ENCODE measurements at places on chromosomes 6 and 20.
A peak's percentile ranks its signal among the peaks of the same experiment; 100 is the strongest.

DNA sequence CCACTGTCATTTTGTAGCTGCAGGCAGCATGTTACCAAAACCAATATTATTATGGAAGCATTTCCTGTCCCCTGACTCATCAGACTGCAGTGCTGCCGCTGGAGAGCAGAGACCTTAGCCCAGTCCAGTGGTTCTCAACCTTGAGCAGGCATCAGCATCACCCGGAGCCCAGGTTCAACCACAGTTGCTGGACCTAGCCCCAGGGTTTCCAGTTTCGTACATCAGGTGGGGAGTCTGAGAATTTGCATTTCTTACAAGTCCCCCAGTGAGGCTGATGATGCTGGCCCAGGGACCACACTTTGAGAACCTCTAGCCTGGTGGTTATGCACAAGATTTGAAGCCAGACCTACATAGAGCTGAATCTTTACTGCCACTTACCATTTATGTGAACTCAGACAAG is 47.3 kb downstream of the LY86 start:
- DNase-seq: no peak

GRCh38 chr6:5334341-5334740 is 73.0 kb downstream of the FARS2 start:
- DNase-seq: no peak

DNA sequence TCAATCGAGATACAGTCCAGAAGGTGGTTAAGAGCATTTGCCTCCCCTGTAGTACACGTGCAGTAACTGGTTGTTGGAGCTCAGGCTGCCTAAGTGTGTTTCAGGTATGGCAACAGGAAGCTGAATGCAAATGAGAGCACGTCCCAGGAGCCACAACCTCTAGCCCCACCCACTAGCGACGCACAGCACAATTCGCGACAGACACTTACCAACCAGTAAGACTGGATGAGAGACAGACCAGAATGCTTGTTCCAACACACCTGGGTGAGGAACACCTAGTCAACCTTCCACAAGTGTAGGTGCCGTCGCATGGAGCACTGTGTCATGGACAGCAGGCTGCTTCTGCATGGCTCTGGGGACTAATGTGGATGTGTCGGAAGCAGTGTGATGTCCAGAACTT is 7.2 kb upstream of the SERPINB1 start:
- peak; percentile 44 for DNase-seq

DNA sequence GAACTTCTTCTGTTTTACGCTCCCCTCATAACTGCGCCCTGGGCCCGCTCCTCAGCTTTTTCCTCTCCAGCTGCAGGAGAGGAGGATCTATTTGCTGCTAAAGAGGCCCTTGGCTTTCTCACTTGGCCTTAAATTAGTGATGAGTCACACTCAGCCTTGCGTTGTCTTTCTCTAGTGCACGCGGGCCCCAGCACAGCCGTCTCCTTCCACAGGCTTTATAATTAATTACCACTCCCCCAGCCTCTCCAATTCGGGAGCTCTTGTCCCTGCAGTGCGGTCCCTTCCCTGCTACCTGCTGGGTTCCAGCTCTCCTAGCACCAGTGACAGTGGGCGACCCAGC is 25.2 kb downstream of the PACSIN1 start:
- no peak for DNase-seq

DNA sequence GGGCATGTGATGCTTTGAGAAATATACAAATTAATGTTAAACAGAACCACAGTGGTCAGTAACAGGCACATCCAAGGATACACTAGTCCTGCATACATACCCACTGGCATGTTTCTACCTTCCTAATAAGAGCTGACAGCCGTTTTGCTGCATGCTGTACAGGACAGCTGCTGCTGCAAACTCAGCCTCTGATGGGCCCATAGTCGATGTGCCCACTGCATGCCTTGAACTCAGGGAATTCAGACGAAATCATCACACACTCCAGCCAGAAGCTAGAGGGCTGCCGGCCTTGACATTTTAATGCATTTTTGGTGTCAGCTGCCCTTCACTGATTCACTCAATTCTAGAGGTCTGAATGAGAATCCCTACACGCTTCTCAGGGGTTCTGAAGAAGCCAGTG is 29.3 kb downstream of the FKBP1A start:
- DNase-seq: no peak

GRCh38 chr6:169935348-169935718 is 183.9 kb downstream of the ERMARD start:
- DNase-seq: no peak

- no peak for DNase-seq
Observed at GRCh38 chr6:144467921-144468320, 182.8 kb downstream of the UTRN start.

- DNase-seq: no peak
Observed at GRCh38 chr20:35284992-35285805, 627 bp upstream of the EIF6 start.

GRCh38 chr6:148367411-148368024 is 24.9 kb downstream of the SASH1 start:
- no peak for DNase-seq

DNA sequence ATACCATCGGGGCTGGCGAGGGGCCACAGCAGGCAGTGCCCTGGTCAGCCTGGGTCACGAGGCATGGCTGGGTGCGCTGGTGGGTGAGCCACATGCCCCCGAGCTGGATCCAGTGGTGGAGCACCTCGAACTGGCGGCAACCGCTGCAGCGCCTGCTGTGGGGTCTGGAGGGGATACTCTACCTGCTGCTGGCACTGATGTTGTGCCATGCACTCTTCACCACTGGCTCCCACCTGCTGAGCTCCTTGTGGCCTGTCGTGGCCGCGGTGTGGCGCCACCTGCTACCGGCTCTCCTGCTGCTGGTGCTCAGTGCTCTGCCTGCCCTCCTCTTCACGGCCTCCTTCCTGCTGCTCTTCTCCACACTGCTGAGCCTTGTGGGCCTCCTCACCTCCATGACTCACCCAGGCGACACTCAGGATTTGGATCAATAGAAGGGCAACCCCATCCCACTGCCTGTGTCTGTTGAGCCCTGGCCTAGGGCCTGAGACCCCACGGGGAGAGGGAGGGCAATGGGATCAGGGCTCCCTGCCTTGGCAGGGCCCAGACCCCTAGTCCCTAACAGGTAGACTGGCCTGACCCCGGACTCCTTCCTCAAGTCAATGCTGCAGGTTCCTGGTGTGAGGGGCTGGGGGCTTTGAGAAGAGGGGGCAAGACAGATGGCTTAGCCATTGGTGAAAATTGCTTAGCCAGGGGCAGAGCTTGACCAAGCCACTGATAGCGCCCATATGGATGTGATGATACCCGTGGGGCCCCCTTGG is 598 bp downstream of the TMEM239 start:
- no peak for DNase-seq

DNA sequence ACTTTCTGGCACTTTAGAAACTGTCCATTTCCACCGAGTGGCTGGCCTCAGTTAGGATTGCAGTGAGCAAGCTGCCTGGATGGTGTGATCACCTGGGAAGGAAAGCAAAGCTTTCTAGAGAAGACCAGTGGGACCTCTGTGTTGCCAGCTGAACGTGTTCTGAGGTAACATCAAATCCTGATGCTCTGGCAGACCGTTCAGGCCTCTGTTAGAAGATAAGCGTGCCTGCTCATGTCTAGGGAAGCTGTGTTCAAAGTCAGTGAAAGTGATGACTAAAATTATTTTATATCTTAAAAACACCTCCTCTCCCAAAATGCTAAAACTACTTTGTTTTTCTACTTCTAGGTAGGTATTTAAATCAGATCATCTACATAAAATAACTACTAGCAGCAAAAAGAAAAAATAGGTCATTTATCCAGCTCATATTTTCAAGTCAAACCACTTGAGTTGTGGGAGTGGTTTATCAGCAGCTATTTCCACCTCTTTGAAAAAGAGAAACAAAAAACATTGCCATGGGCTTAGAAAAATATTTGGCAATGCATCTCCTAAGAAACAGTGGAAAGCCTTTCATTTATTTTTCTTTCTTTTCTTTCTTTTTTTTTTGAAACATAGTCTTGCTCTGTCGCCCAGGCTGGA is 54.8 kb downstream of the CEP43 start:
- no peak for DNase-seq

- no peak for DNase-seq
Observed at GRCh38 chr6:167162591-167162990, 4.8 kb upstream of the GPR31 start.
